ENCODE measurements at places on chromosomes 12 and 14.

DNA sequence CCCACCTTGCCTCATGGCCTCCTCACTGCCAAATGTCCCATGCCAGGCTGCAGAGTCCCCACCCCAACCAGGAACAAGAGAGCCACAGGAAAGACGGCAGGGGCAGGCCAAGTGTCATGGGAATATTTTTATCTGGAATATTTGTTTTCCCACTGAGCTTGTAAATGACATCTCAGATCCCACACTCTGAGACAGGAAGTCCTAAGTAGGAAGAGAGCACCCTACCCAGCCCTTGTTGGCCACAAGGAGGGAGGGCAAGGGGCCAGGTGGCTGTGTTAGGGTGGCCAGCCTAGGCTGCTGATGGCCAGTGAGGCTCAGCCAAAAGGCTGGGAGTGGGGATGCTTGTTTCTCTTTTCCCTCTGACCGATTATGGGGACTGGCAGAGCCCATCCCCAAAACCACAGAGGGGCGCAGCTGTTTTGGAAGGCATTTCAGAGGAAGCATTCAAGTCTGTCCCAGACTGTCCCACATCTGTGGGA, 7.7 kb upstream of the MEG3 start:
- no peak for DNase-seq

GRCh38 chr14:58805057-58805456, 167.3 kb downstream of the DACT1 start:
- DNase-seq: no peak

- no peak for DNase-seq
Observed at GRCh38 chr14:70646705-70647104, 5.0 kb downstream of the TTC9 start.

- DNase-seq: no peak
Observed at GRCh38 chr12:121990692-121991603, 30.7 kb upstream of the BCL7A start.

DNA sequence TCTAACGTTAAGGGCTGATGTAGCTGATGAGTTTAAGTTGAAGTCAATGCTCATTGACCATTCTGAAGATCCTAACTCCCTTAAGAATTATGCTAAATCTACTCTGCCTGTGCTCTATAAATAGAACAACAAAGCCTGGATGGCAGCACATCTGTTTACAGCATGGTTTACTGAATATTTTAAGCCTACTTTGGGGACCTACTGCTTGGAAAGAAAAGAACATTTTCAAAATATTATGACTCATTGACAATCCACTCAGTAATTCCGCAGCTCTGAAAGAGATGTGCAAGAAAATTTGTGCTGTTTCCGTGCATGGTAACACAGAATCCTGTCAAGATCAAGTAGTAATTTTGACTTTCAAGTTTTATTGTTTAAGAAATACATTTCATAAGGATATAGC, 35.0 kb upstream of the NAV3 start:
- DNase-seq: no peak

GRCh38 chr12:91704446-91704845, 441.2 kb downstream of the BTG1 start:
- DNase-seq: no peak

- DNase-seq: no peak
Observed at GRCh38 chr12:131380220-131380964, 330.5 kb upstream of the SFSWAP start.

All from stimulated activated CD8-positive, alpha-beta memory T cell treated with anti-CD3 and anti-CD28 coated beads, Interleukin-4, amount 100 ng/mL, for 1 hour (primary cell).